GM23248 (cell line): ENCODE measurements at places on chromosomes 1 and 21. TPM values are rescaled to one million over a fixed set of nuclear protein-coding genes. Genes with fewer than 3 reads are reported as not detected.

- DNase-seq, result peak; percentile 51
These were observed 26.0 kb upstream of the PLEKHG5 start for GRCh38 chr1:6517435-6517851.

GRCh38 chr1:11358984-11359383, 86.0 kb downstream of the UBIAD1 start:
- no peak for DNase-seq

DNA sequence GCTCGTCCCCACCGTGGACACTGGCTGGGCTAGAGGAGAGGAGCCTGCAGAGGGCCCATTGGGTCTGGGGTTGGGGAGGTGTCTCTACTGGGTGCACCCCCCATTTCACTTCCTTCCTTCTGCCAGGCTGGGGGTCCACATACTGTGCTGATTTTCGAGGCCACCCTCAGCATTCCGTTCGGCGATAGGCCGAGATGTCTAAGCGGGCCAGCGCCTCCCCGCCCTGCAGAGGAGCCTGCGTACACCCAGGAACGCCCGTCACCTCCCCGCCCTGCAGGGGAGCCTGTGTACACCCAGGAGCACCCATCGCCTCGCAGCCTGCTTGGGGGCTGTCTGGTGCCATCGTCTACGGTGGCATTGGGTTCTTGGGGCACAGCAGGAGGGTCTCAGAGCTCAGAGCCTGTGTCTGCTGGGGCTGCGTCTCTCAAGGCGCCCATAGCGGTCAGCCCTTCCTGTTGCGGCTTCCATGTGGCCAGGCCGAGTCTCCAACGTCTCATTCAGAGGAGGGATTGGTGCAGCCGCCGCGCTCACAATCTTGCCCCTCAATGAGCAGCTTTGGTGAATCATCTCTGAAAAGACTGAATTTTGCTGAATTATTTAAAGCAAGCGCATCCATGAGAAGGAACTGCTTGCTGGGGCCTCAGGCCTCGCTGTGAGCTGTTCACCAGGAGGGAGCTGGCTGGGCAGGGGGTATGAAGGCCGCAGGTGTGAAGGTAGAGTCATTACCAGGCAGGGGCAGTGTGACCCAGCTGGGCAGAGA, 30.7 kb upstream of the AGPAT3 start:
- no peak for DNase-seq

- DNase-seq, result no peak
These were observed 4.8 kb upstream of the TTC4 start for GRCh38 chr1:54710841-54711240.

Gene KCNJ6
- 0.05 and 0.11 TPM in 2 replicates for polyA plus RNA-seq

GRCh38 chr1:207396168-207396746, 57.9 kb upstream of the CR2 start:
- DNase-seq, result no peak

Gene FCRL1
- polyA plus RNA-seq, result not detected in 2 replicates

- no peak for DNase-seq
These were observed 19.7 kb downstream of the TNNT2 start for GRCh38 chr1:201357636-201358348.

- DNase-seq, result no peak
These were observed 14.0 kb downstream of the KCNN3 start for GRCh38 chr1:154856049-154856448.

DNA sequence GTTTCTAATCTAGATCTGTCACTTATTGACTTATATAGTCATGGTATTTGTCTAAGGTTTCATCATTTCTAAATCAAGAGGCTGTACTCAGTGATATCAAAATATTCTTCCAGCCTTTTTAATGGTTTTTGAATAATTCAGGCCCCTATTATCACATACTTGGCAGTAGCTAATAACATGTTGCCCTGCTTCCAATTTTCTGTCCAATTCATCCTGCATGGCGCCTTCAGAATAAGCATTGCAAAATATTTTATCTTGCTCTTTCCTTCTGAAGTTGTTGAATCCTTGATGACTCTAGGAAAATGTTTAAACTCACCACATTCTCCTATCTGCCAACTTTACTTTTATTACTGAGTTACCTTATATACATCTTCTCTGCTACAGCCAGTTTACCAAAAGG, 517.2 kb upstream of the B3GALT2 start:
- DNase-seq, result no peak

DNA sequence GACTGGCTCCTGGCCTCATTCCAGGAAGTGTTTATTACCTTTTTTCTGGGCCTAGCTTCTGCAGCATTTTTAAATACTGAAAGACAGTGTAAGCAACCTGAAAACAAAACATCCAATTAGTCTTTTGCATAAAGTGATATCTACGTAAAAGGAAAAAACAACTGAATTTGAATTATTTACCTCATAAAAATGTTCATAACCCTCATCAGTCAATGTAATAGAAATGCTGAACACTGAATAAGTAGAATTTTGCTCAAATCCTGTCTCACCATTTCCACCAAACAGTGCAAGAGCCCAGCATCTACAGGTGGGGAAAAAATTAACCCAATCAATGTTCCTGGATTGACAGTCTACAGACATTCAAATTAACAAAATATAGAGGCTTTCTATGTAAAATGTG, 64.0 kb downstream of the NRDC start:
- no peak for DNase-seq

DNA sequence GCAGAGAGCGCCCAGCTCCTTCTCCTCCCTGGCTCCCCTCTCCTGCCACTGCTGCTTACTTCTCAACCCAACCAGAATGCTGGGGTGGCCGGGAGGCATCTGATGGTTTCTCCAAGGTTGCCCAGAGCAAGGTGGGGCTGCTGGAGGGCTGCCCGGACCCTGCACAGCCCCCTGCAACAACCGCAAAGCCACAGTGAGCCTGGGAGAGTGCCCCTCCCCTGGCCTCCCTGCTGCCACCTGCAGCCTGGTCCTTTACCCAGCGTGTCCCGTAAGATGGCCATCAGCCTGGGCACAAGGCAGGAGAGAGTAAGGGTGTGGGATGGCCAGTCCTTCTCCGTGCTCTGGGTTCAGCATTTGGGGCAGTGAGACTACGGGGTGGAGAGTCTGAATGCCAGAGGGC, 17.0 kb downstream of the MX2 start:
- DNase-seq, result no peak

Gene APOBEC4
- not detected in 2 replicates for polyA plus RNA-seq

Gene MTMR11
- 11.9 and 12.4 TPM in 2 replicates for polyA plus RNA-seq

GRCh38 chr1:226979115-226979516, 39.0 kb downstream of the COQ8A start:
- no peak for DNase-seq

DNA sequence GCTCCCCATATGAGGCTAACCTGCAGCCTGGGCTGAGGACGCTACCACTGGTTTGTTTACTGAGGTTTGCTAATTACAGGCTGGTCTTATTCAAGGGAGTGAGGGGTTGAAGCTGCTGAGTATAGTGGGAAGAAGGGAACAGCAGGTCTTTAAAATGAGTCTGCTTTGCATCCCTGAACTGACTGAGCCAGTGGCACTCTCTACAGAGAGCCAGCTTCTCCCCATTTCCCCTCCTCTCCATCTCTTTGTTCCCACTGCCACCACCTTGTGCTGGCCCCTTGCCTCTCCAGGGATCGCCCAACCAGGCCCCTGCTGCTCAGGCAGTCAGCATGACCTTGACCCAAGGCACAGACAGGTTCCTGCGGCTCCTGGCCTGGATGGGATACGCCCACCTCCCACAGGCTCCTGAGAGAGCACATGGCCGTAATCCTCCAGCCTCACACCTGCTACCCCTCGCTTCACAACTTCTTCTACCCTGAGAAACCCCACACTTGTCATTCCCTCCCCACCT, 45.0 kb downstream of the IER5 start:
- no peak for DNase-seq

Gene MSH4
- polyA plus RNA-seq, result 0.14 TPM in 1 of 2 replicates, not detected in the other

Gene TDRD5
- not detected in 2 replicates for polyA plus RNA-seq

DNA sequence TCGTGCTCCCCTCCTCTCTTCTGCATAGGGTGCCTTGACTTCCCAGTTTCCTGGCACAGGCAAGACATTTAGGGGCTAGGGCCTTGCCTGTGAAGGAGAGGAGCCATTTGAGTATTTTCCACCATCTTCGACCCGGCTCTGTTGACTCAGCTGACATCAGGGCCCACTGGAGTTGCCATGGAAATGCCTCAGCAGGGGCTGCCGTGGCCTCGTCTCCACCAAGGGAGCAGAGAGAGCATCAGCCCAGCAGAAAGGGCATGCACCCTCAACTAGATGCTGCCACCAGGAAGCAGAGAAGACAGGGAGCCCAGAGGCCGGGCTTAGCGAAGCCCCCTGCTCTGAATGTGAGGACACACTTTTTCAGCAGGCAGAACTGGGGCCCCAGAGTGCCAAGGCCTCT, 101.9 kb upstream of the ACTL8 start:
- no peak for DNase-seq

- DNase-seq, result peak; percentile 2
These were observed 622.5 kb upstream of the NR5A2 start for GRCh38 chr1:199404976-199405375.

DNA sequence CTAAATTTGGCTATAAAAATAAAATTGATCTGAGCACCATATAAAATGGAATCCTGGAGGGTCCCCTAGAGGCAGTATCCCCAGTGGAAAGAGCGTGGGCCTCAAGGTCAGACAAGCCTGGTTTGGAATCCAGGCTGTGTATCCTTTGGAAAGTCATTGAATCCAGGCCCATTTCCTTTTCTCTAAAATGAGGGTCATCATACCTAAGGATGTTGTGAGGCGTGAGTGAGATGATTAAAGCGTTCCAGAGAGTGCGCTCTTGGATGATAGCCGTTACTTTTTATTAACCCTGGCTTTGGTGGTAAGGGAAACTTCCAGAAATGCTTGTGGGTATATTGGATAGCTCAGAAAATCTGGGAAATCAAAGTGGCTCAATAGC, 683 bp upstream of the ZNF436 start:
- peak; percentile 54 for DNase-seq

Gene FAM72D
- polyA plus RNA-seq, result 1.6 and 2.4 TPM in 2 replicates
